ENCODE measurements at places on chromosomes 2 and 18.

GRCh38 chr2:55114082-55114481 is 63.8 kb upstream of the RTN4 start:
- DNase-seq, result no peak

DNA sequence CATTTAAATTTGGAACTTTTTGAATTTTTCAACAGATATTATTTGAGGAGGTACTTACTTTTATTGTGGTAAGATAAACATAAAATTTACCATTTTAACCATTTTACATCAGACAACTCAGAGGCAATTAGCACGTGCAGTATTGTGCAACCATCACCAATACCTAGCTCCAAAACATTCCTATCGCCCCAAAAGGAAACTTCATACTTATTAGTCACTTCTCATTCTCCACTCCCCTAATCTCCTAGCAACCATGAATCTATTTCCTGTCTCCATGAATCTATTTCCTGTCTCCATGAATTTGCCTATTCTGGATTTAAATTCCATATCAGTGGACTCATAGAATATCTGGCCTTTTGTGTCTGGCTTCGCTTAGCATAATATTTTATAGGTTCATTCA is 69.9 kb upstream of the FAM136A start:
- peak; percentile 35 for DNase-seq

DNA sequence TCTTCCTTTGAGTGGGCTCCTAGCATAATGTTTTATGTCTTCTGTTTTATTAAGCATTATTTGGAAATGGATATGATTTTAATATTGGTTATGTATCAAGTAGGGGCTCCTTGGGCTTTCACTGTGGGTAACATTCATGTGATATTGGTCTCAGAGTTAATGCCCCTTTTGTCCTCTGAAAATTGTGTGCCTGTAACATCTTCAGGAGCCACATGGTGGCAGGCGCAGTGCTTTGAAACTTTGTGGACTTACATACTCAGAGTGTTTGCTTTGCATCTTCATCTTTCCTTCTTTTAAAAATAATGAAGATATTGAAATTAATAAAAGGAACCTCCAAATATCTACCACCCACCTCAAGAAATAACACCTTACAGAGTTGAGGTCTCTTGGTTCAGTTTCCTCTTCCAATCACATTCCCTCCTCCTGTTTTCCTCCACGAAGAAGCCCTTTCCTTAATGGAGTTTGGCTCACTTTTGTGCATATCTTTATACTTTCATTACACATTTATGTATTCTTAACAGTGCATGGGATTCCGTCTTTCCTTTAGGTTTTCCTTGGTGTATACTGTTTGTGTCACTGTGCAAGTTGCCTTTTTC is 73.5 kb downstream of the LIMS1 start:
- DNase-seq, result no peak

- no peak for DNase-seq
Measured at GRCh38 chr18:50340078-50340477, 34.8 kb upstream of the SKA1 start.

DNA sequence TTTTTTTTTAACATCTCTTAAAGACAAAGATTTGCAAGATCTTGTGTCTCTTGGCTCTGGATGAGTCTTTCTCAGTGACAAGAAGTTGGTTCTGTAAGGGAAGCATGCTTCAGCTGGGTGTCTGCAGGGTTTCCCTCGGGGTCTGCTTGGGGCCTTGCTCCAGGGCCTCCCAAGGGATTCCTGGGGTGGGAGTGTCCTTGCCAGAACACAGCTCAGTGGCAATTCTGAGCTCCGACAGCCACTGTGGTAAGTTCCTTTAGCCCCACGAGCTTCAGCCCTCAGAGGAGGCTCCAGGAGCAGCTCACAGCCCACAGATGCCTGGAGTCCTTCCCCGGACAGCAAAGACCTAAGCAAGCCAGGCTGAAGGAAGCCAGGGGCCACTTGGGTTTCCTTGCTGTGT is 52.4 kb downstream of the EMX1 start:
- DNase-seq, result no peak

- DNase-seq, result no peak
Measured at GRCh38 chr2:105231232-105231619, 10.3 kb upstream of the GPR45 start.

DNA sequence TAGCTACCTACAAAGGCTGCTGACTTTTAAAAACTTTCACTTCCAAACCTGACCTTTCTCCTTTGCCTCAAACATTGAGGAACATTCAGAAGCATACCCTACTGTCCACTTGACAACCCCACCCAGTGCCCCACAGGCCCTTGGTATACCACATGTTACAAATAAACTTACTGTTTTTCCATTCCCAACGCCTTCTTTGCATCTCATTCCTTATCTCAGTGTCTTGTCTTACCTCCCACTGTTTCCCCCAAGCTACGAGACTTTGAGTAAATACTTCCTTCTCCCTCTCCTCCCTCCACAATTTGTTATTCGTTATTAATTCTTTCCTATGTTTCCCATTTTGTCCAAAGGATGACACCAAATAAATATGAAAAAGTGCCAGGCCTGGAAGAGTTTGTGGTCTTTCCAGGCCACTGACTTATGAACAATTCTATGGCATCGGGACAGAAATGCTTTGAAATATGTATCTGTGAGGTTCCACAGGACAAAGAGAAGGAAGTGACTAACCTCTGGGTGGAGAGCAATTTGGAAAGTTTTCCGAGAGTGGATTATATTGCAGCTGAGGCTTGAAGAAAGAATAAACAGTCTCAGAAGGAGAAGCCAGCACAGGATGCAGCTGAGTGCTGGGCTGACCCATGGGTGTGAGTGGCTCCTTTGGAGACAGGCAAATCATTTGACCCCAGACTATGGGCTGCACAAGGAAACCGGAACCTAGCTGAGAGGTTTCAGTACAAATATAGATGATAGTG is 409.0 kb downstream of the LPIN1 start:
- DNase-seq, result peak; percentile 66

DNA sequence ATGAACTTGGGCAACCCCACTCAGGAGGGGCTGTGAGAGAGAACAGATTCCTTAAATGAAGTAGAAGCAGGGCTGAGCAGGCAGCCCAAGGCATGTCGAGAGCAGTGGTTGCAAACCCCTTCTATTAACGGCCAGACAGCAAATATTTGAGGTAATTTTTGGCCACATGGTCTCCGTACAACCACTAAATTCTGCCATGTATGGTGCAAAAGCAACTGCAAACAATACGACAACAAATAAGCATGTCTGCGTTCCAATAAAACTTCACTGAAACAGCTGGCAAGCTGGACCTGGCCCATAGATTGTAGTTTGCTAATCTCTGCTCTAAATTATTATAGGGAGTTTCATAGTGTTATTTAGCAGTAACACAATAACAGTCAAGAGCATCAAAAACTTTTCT is 217.0 kb upstream of the ZNF521 start:
- DNase-seq, result no peak

DNA sequence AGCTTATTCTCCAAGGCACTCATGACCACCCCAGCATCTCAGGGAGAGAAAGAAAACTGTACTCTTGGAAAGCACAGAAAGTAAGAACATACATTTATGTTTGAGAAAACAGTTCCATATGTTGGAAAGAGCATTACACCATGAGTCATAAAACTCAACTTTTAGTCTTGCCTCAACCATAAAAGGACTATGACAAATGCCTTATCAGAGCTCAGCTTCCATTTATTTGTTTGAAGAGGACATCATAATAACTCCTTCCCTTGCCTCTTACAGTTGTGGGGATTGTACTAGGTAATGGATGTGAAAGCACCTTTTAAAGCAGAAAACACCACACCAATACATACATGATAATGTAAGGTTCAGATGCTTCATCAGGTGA is 370.8 kb downstream of the LNPK start:
- DNase-seq, result peak; percentile 58

DNA sequence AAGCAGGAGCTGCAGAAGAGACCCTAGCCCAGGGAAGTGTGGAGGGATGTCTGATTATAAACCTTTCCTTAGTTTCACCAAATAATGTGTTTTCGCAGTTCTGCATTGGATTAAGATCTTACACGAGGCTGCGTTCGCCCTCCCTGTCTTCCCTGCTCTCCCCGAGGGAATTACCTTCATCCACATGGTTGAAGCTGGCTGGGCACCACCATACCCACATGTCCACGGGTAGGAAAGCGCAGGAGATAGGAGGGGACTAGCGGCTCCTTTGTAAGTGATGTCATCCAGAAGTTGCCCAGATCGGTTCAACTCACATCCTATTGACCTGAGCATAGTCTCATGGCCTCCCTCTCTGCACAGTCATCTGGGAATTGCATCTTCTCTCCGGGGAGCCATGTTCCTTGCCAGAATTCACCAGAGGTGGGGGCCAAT is 1.1 kb downstream of the TTL start:
- no peak for DNase-seq

GRCh38 chr18:77019641-77020040 is 112.9 kb downstream of the MBP start:
- DNase-seq, result no peak

GRCh38 chr2:42942214-42942989 is 150.0 kb upstream of the HAAO start:
- DNase-seq, result no peak

DNA sequence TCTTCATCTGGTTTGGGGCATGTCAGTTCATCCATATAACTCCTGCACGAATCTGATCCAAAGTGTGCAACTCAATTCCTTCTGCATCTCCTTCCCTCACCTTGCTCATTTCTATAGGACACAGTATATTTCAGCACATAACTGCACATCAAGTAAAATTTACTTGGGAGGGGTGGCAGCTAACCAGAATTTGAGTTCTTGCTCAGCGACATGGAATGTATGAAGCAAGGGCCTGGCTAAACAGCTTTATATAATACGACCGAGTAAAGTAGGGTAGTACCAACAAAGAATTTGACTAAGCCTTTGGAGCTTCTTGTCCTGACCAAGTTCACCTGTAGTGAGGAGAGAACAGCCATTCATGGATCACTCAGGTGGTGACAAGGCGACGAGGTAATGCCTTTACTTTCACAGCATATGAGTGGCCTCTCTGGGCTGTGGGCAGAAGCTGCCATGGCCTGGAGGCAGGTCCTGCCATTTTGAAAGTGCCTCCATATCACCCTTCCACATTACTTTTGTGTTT is 570.2 kb upstream of the TNP1 start:
- no peak for DNase-seq

DNA sequence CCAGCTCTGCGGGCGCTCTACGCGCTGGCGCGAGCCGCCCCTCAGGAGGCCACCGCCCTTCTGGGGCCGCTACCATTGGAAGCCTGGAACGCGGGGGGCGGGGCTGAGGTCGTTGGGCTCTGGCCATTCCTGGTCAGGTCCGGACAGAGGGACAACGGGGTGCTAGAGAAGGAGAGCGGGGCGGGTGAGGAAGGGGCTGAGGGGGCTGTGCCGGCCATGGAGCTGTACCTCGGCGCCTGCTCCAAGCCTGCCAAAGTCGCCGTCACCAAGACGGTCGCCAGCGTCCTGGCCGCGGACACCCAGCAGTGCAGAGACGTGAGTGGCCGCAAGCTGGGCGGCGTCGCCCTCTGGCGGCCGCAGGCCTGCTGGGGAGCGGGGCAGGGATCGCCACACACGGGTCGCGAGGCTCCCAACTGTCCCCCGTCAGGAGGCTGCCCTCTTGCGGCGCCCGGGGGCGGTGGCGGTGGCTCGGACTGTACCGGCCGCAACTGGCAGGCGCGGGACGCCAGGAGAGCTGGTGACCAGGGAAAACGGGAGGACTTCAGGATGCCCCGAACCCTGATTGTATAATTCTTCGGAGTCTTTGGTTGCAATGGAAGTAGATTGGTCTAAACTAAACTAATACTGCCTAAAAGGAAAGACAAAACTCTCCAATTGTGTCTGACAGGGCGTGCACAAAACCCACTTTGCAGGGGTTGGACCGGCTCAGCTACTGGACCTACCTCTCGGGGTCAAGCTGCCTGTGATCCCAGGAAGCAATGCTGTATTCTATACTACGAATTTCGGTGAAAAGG is at the start of gene FSIP2:
TSS of gene FSIP2 (plus strand) at position 126 of the 794 bp plus-strand sequence. CDS start at position 217, 91 bp downstream.
- peak; percentile 9 for DNase-seq

- DNase-seq, result no peak
Measured at GRCh38 chr2:9085353-9085752, 81.9 kb upstream of the MBOAT2 start.

GRCh38 chr2:20449501-20450200 is 2.8 kb downstream of the RHOB start:
- no peak for DNase-seq

GRCh38 chr2:68693951-68694350 is 40.7 kb upstream of the ARHGAP25 start:
- DNase-seq, result no peak

DNA sequence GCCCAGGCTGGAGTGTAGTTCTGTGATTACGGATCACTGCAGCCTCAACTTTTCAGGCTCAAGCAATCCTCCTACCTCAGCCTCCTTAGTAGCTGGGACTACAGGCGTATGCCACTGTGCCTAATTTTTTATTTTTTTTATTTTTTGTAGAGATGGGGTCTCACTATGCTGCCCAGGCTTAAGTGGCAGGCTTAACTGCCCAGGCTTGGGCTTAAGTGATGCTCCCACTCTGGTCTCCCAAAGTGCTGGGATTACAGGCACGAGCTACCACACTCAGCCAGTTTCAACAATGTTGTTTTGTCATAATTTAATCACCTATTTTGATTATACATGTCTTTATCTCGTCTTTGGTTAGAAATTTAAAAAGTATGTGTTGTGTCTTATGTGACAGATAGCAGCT is 18.2 kb downstream of the UGGT1 start:
- no peak for DNase-seq

- DNase-seq, result peak; percentile 27
Measured at GRCh38 chr2:191899410-191899809, 52.5 kb upstream of the CAVIN2 start.

DNA sequence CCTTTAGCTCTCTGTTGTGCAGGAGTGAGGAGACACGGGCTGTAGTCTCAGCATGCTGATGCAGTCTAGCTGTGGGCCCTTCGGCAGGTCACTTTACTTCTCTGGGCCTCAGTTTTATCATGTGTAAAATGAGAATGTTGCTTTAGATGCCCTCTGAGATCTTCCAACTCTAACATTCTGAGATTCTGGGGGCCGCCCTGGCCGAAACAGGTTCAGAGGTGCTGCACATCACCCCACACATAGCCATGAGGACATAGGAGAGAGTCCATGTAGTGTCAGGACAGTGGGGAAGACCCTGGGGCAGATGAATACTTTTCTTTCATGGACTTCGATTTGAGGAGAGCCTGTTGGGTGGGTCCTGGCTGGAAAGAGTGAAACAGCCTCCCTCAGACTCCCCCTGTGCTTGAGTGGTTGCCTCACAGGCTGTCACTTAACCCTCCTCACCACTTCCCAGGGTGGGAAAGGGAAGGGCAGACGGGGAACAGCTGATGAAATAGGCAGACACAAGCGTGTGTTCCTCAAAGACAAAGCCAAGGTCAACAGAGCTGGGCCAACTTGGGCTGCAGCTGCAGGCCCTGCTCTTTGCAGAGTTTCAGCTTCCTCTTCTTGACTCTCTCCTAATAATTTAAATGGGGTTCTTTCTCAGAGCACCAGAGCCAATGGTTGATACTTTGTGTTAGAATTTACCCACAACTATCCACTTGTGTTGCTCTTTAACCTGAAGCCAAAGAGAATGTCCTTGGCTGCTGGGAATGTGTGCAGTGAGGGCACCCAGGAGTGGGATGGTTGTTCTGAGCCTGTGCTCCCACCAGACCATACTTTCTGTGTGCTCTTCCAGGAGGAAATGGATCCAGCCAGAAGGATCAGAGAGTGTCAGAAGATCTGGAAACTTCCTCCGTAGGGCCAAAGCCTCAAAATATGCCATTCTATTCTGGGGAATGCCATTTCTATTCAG is 14.7 kb upstream of the MRPL33 start:
- DNase-seq, result no peak

All from HFF-Myc (cell line).